ENCODE measurements at places on chromosomes 2 and 18.

DNA sequence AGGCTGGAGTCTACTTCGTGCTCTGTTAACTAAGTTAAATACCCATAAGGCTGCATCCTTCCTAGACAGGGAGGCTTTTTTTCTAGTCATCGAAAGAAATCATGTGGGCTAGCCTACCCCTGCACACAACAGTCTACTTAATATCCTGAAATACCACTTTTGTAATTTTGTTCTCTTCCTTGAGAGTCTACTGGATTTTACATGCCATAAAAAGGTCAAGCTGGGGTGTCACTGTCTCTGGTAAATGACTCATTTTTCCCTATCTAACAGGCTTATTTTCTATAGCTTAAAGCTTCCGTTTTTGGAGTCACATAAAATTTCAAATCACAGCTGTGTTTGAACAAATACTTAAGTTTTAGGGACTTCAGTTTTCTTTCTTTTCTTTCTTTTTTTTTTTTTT, 10.7 kb upstream of the STAM2 start:
- no peak for DNase-seq

GRCh38 chr18:79450289-79451080, 54.8 kb downstream of the NFATC1 start:
- no peak for DNase-seq

GRCh38 chr2:32712870-32713269, 85.0 kb downstream of the TTC27 start:
- no peak for DNase-seq

- no peak for DNase-seq
Observed at GRCh38 chr2:172745636-172746035, 10.0 kb downstream of the RAPGEF4 start.

DNA sequence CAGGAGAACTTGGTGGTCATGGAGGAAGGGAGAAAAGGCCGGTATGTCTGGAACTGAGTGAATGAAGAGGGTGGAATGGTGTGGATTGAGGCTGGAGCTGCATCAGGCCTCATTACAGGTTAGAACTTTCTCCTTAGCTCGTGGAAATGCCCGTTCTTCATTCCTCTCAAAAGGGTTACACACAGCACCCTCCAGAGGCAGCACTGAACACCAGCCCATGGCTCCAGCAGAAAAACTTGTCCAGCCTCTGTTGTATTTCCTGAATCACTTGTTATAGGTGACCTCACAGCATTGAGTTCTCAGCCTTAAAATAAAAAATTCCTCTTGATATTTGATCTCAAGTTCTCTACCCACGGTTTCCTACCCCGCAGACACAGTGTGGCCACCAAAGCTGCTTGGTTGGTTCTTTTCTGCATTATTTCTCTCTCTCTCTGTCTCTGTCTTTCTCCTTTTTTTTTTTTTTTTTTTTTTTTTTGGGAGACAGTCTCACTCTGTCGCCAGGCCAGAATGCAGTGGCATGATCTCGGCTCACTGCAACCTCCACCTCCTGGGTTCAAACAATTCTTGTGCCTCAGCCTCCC, 89.6 kb downstream of the ITGB1BP1 start:
- DNase-seq: no peak
